Activated CD4-positive, alpha-beta T cell treated with anti-CD3 and anti-CD28 coated beads, Interleukin-2, amount 10 ng/mL, durations not matched to agents 7 days and 5 days (primary cell): ENCODE measurements at places on chromosomes 4 and X. TPM values are rescaled to one million over a fixed set of nuclear protein-coding genes. Genes with fewer than 3 reads are reported as not detected.
A peak's percentile ranks its signal among the peaks of the same experiment; 100 is the strongest.

DNA sequence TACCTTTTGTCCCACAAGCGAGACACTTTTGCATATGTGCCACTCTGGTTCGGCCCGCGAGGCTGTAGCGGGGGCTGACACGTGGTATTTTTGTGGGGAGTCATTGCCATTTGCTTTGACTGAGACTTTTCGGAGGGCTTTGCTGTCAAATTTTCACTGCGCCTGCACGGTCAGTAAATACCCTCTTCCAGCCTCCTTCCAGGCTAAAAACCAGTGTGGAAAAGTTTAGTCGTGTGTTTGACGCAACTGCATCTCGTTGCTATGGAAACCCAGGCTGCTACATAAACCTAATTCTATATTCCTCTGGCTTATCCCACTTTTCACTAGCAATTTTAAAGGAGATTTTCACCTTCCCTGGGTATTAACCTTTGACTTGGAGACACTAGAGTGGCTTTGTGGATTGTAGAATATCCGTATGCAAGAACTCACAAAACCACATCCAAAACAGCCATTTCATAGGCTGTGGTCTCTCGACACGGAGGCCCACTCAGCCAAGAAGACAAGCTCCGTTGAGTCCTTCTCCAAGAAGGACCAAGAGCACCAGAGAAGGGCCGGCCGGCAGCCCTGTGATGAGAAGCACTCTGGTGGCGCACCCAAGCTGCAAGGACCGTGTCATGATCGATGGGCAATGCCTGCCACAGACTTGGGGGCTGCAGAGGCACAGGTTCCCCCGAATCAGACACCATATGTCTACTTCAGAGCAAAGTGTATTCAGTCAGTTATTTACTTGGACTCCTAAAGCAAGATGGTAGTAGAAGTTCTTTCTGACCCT, 38.4 kb upstream of the ENPP6 start:
- no peak for DNase-seq

GRCh38 chr4:122914292-122914904, 8.0 kb downstream of the NUDT6 start:
- DNase-seq = peak; percentile 53

DNA sequence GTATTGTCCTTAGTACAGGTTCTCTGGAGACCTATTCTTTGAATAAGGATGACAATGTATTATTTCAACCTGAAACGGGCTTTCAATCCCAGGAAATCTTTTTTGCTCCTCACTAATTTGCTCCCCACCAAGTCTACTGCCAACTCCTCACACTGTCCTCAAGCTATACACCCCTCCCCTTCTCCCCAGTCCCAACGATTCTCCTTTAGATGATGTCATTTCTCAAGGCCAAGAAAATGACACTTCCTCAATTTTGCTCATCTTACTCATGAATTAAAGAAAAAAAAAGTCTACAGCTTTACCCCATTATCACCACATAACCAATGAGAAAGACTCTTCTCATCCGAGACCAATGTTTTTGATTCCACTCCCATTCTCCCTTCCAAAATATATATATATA, 20.6 kb downstream of the AP1S2 start:
- DNase-seq = no peak

The USP51 gene
- 1.8 TPM for total RNA-seq

DNA sequence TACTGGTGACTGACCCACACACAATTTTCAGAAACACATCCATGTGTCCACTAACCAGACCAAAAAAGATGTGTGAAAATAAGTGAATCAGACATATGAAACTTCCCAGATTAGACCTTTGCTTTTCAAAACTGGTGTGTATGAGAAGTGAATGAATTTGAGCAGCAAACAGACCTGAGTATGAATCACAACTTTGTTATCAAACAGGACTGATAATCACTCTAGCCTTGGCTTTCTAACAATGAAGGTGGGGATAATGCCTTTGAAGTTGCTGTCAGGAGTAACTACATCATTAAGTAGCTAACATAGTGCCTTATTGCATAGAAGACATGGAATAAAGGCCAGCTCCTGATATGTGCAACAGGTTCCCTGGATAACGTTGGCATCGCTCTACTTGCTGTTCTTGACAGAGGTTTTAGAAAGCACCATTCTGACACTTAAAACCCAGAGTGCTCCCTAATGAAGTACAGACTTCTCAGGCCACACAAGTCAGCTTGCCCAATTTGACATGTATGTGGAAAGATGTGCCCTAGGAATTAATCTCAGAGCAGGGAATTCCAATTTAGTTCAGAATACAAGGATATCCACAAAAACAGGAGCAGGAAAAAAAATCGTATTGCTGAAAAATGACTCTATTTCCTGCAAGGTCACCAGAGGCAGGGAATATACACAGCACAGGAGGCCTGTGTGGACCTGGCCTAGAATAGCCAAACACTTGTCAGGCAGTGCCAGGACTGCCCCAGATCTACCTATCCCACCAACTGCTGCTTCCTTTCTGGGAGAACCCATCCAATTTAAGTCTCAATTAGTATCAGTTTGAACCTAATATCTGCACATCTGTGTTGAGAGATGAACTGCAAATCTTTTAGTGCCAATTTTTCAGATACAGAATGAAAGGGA, 87.7 kb downstream of the MAML3 start:
- DNase-seq = no peak

DNA sequence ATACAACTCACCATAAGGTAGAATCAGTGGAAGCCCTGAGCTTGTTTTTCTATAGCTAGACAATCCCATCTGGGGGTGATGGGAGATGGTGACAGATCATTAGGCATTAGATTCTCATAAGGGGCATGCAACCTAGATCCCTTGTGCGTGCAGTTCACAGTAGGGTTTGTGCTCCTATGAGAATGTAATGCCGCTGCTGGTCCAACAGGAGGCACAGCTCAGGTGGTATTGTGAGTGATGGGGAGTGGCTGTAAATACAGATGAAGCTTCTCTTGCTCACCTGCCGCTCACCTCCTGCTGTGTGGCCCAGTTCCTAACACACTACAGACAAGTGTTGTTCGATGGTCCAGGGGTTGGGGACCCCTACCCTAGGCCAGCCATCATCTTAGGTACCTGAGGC, 5.9 kb upstream of the GATB start:
- peak; percentile 14 for DNase-seq

GRCh38 chrX:46340696-46341095, 204.5 kb downstream of the ZNF674 start:
- DNase-seq = no peak

- DNase-seq = peak; percentile 49
Observed at GRCh38 chrX:15749642-15750610, 11.9 kb downstream of the CA5B start.

The XKRX gene
- 0.12 TPM for total RNA-seq

The STATH gene
- total RNA-seq = not detected

The VCX2 gene
- not detected for total RNA-seq

- no peak for DNase-seq
Observed at GRCh38 chr4:123619326-123619725, 222.7 kb downstream of the SPRY1 start.

GRCh38 chr4:8609824-8610350, 17.3 kb downstream of the CPZ start:
- no peak for DNase-seq

GRCh38 chr4:40672528-40673522, 43.2 kb upstream of the RBM47 start:
- DNase-seq = peak; percentile 55

DNA sequence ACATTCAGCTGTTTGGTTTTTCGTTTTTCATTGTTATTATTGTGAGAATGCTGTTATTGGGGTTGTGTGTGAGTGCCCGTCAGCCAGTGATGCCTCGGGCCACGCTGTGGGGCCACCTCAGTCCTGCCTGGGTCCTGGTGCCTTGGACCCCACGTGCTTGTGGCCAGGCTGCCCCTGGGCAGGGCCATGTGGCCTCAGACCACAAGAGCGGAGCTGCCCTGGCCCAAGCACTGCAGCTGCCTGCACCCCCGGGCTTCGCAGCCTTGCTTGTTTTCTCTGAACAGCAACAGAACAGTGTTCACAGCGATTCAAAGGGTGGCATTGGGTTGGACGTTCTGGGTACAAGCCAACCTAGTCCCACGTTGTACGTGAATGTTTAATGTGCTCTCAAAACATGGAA, 56.9 kb downstream of the CPLX1 start:
- no peak for DNase-seq

GRCh38 chr4:153205757-153206156, 1.5 kb downstream of the TRIM2 start:
- DNase-seq = no peak

DNA sequence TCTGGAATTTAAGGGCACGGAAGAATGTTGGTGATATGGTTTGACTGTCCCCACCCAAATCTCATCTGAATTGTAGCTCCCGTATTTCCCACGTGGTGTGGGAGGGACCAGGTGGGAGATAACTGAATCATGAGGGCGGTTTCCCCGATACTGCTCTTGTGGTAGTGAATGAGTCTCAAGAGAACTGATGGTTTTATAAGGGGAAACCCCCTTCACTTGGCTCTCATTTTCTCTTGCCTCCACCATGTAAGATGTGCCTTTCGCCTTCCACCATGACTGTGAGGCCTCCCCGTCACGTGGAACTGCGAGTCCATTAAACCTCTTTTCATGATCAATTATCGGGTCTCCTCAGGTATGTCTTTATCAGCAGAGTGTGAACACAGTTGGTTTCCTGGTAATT, 25.6 kb upstream of the DHRSX start:
- DNase-seq = no peak

DNA sequence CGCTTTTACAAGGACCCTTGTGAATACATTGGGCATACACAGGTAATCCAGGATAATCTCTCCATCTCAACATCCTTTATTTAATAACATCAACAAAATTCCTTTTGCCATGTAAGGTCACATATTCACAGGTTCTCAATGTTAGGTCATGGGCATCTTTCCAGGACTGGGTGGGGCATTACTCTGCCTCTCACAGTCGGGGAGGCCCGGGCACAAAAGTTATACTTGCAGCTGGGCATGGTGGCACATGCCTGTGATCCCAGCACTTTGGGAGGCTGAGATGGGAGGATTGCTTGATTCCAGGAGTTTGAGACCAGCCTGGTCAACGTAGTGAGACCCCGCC, 93.7 kb upstream of the AP1S2 start:
- no peak for DNase-seq

GRCh38 chrX:9298221-9298620, 166.6 kb upstream of the TBL1X start:
- no peak for DNase-seq
